CD4-positive, alpha-beta memory T cell (primary cell): ENCODE measurements at places on chromosomes 4 and X. TPM values are rescaled to one million over a fixed set of nuclear protein-coding genes. Genes with fewer than 3 reads are reported as not detected.

The RIBC1 gene
- 0.47 TPM for polyA plus RNA-seq

The CXCL10 gene
- polyA plus RNA-seq: 0.42 TPM

The RHOXF2B gene
- not detected for polyA plus RNA-seq

The EIF1AX gene
- polyA plus RNA-seq: 122 TPM

The HGFAC gene
- polyA plus RNA-seq: not detected

The YIPF7 gene
- not detected for polyA plus RNA-seq

The CSN1S1 gene
- not detected for polyA plus RNA-seq

The GLUD2 gene
- 0.32 TPM for polyA plus RNA-seq

The DCHS2 gene
- 0.33 TPM for polyA plus RNA-seq

The TMEM154 gene
- 46.7 TPM for polyA plus RNA-seq

The BCORL1 gene
- polyA plus RNA-seq: 0.09 TPM
